ENCODE measurements at places on chromosomes 6 and 20.
A peak's percentile ranks its signal among the peaks of the same experiment; 100 is the strongest.

GRCh38 chr6:112221561-112221960 lies 32.8 kb downstream of the LAMA4 start:
- DNase-seq = no peak

DNA sequence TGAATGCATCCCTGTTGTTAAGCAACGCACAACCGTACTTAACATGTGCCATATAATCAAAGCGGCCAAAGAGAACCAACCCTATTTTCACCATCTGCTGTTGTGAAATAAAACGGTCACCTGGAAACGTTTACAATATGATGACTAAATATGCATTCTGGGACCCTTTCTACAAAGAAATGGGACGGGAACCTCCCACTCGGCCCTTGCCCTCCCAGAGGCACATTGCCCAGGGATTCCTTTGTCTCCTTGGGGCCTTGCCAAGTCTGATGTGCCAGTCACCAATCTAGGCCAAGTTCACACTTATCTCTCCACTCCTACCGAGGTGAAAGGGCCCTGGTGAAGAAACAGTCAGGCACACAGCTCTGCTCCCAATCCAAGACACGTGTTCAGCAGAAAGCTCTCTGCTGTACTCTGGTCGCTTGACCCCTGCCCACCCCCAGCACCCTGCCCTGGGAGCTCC lies 427.4 kb upstream of the JARID2 start:
- no peak for DNase-seq

GRCh38 chr6:81901551-81901966 lies 149.1 kb upstream of the TENT5A start:
- no peak for DNase-seq

DNA sequence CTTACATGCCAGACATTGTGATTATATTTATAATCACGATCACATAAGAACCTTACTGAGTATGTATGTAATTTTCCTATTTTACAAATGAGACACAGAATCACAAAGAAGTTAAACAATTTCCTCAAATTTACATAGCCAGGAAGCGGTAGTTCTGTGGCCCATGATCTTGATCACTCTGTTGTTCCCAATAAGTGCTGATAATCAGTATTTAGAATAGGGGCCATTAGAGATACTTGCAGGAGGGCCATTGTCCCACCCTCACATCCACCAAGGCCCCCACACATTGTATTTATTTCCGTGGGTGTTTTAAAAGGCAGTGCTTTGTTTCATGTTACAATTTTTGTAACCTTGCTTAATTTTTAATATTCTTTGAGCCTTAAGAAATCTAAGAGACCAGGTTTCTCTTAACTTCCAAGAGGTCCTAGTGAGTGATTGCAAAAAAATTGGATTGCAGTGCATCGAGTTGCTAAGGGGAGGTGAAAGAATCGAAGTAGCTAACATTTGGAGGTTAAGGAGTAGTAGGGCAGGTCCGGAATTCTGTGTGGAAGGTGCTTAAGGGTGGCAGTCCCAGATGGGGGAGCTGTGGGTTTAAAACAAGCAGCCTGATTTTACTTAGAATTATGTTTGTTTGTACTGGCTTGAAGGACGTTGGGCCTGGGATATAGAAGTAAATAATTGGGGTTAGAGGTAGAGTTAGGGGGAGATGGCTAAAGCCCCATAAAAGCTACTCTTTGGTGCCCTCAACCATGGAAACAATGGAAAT lies 339.4 kb downstream of the CDKAL1 start:
- no peak for DNase-seq

DNA sequence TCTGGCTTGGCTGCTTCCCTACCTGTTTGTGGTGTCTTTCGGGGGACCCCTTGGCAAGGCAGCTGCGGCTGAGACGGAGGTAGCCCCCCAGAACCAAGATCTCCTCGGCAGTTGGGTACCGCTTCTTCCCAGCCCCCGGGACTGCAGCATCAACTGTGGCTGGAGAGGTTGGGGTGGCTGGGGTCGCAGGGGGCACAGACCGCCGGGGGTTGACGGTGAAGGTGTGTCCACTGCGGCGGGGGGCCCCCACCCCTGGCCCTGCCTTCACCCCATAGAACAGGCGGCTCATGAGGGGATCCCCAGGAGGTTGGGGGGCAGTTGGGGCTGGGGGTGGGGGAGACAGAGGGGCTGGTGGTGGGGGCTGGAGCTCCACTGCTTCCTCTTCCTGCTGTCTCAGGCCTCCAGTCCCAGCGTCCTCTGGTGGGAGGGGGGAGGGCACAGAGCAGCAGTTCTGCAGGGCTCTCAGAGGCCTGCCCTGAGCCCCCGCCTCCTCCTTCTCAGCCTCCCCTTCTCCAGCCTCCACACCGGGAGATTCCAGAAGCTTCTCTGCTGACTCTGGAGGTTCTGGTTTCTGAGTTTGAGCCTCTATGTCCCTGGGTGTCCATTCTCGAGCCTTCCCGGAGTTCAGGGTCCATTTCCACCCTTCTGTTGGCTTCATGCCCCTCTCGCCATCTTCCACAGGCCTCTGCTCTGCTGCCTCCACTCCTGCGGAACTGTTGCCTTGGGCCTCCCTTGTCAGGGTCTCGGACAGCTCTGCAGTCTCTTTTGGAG lies 1.9 kb downstream of the PPP1R18 start:
- DNase-seq = peak; percentile 17

GRCh38 chr6:113649276-113649675 lies 207.9 kb upstream of the MARCKS start:
- no peak for DNase-seq

GRCh38 chr6:168232062-168232461 lies 87.5 kb downstream of the DACT2 start:
- DNase-seq = no peak

DNA sequence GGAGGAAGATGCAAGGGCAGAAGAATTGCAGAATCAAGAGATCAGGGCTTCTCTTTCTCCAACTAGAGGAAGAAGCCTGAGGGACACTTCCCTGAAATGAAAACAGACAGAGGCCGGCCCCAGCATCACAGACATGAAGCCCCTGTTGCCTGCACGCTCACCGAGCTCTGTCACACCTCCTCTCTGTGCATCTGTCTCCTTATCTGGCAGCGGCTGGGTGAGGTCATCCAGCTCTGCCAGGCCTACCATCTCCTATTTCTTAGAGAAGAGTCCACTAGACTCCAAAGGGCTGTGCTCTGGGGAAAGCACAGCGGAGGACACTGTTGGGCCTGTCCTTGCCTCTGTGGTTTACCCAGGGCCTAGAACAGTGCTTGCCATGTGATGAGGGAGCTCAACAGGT lies 71.9 kb upstream of the MLN start:
- no peak for DNase-seq

GRCh38 chr6:77455271-77455670 lies 8.0 kb downstream of the HTR1B start:
- DNase-seq = no peak

- DNase-seq = no peak
Observed at GRCh38 chr20:44586289-44586911, 4.0 kb downstream of the PKIG start.

DNA sequence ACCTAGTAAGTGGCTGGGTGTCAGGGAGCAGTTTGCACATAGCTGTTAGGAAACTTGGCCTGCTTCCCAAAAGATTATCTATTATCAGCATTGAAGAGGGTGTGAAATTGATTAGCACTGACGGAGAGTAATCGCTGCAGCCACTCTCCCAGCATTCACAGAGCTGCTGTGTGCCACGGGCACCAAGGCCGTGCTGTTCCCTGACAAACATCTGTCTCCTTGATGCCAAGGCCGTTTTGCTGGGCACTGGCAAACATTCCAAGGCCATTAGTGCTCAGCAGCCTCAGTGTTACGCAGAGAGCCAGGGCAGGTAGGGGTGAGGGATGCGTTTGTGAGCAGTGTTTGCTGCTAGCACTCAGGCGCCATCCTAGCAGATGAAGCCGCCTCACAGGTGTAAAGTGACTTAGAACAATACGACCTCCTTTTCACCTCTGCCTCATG lies 57.7 kb upstream of the VSTM2L start:
- DNase-seq = no peak

- no peak for DNase-seq
Observed at GRCh38 chr6:135572051-135572450, 74.5 kb upstream of the AHI1 start.

- DNase-seq = peak; percentile 79
Observed at GRCh38 chr6:27177485-27178406, 69.8 kb upstream of the PRSS16 start.

- DNase-seq = no peak
Observed at GRCh38 chr6:2581011-2581410, 169.7 kb downstream of the MYLK4 start.

DNA sequence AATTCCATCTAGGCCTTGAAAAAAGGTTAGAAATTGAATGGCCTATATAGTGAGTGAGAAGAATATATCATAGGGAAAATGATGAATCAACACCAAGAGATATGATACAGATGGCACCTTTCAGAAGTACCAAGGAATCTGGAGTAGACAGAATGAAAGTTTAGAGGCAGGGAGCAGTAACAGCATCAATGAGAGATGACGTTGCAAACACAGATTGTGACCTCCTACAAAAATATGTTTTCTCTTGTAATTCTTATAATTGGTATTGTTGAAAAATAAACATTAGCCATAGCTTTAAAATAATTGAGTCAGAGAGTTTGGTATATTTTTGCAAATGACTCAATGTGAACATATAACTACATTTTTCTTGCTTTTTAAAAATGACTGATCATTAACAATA lies 1223.1 kb upstream of the GJE1 start:
- DNase-seq = no peak

DNA sequence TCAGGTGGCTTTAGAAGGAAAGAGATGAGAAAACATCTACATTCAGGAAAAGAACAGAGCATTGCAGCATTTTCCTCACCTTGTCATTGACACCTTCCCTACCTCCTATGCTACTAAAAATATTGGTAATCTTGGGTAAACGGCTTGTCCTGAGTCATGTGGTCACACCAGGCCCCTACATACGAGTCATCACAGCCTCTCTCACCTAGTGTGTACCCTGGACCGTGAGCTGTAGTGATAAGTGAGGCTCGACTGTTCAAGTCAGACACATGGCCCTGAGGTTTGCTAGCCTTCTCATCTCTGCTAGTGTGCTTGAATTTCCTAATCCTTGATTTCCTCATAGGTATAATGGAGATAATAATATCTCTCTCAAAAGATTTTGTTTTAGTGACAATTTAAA lies 29.6 kb upstream of the TMEM244 start:
- no peak for DNase-seq

- no peak for DNase-seq
Observed at GRCh38 chr20:34334654-34335407, 28.2 kb upstream of the ITCH start.

- no peak for DNase-seq
Observed at GRCh38 chr20:37314617-37315016, 25.2 kb downstream of the MANBAL start.

- DNase-seq = no peak
Observed at GRCh38 chr6:86856937-86857563, 80.3 kb upstream of the HTR1E start.

DNA sequence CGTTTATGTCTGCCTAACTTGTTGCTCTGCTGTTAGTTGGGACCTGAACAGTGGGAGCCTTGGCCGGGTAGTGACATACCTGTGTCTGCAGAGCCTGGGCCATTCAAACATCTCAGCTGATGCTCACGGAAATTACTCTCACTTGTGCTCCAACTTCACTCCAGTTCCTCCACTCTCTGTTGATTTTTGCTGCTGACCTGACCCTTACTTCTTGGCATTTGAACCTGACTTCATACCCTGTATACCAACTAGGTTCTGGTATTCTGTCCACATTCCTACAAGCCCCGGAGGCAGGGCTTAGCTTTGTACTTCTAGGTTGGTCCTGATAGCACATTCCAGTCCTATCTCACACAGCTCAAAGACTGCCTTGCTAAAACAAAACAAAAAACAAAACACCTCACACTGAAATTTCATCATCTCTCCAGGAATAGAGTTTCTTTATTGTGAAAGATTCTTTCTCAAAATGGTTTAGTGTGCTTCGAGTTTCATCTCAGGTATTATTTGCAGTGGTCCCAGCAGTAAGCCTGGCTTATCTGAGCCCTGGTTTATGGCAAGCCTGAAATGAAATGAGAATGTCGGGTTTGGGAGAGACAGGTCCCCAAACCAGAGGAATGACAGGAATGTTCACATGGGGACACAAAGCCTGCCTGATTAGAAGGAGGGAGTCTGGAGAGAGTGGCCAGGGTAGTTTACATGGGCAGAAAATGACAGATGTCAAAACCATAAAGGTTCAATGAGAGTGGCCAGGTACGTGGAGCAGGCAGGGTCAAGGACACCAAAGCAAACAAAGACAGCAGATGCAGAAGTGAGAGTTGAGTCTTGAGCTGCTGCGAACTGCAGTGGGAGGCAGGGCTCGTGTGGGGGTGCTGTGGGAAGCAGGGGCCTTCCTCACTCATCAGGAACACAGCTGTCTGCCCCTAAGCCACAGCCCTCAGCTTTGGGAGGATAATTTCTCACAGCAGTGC lies 174.2 kb upstream of the HDAC2 start:
- no peak for DNase-seq

DNA sequence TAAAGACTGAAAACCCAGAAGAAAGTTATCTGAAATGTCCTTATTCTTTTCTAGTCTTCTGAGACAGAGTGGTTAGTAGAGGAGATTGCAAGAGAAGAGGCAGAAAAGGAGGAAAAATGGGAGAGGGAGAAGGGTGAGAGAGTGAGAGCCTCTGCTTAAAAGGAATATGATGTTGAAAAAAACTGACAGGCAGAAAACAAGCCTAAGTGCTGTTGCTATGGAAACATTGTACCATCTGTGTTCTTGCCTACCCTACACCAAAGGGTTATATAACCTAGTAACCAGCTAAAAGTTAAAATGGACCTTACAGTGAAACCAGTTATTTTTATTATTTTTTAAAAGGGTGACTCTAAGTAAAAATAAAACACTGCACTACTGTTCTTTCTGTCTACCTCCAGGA lies 28.3 kb upstream of the SH3BGRL2 start:
- no peak for DNase-seq

GRCh38 chr6:148107911-148108310 lies 234.7 kb upstream of the SASH1 start:
- no peak for DNase-seq

DNA sequence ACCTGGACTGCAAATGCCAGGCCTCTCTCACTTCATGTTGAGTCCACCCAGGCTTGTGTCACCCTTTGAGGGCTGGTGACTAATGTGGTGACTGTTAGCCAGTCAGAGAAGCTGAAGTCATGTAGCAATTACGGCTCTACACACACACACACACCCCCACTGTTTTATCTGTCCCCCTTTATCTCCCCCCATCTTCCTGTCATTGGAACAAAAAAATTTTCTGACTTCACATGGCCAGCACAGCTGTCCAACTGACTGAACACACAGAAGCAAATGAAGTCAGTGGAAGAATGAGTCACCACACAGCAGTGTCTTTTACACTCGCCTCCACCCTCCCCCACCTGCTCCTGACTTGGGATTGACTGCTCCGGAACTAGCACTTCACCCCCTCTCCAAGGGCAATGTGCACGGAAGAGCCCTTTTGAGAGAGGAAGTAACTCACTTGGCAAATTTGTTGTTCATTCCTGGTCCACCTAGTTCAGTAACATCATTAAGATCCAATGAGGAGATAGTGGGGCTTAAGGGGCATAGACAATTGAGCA lies 198.0 kb downstream of the RNF144B start:
- DNase-seq = no peak

- no peak for DNase-seq
Observed at GRCh38 chr6:161254464-161255253, 19.2 kb downstream of the AGPAT4 start.
